Astrocyte (in vitro differentiated cells and primary cell): ENCODE measurements at places on chromosomes 7 and 10. TPM values are rescaled to one million over a fixed set of nuclear protein-coding genes. Genes with fewer than 3 reads are reported as not detected.
A peak's percentile ranks its signal among the peaks of the same experiment; 100 is the strongest.

DNA sequence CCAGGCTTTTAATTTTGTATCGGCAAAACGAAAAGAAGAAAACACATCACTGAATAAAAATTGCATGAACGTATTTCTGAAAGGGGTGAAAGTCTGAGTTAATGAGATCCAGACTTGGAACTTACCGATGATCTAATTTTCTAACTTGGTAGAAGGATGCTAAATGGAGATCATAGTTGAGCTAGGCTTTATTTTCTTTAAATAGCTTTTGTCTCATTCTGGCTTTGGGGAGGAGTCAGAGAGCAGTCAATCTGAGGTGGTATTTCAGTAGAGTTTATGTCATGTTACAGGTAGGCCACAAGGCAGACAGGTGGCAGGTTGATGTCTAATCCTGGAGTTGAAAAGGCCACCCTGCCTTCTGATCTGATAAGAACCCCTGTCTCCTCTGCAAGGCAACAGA, 161.9 kb downstream of the KIAA1217 start:
- no peak for DNase-seq

- DNase-seq, result no peak
These were observed 2.0 kb downstream of the INSIG1 start for GRCh38 chr7:155299535-155300202.

GRCh38 chr10:87505366-87506111, 846 bp downstream of the MINPP1 start:
- peak; percentile 26 for DNase-seq

GRCh38 chr10:22317076-22317370, 835 bp downstream of the COMMD3 start:
- DNase-seq, result no peak

DNA sequence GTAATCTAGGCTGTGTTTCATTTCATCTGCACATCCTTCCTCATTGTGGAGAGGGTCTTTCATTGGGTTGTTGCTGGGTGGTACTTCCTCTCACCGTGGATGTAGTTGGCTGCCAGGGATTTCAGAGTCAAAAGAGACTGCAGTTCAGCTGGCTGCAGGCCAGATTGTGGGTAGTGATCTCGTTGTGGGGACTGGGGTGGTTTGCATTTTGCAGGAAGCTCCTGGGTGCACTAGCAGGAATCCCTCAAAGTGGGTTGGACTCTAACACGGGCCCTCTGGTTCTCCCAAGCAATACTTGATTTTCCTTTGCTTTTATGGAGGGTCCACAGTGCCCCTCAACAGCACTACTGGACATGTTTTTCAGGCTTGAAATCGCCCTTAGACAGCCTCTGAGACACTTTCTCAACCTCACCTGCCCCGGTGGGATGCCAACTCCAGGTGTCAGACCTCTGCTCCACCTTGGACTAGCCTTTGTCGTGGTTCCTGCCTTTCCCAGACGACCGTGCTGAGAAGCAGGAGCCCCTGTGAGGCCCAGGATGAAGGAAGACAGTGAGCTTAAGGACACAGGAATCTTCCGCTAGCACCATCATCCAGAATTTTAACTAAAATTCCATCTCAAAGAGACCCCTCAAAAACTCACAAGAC, 23.9 kb upstream of the ZNF273 start:
- no peak for DNase-seq

DNA sequence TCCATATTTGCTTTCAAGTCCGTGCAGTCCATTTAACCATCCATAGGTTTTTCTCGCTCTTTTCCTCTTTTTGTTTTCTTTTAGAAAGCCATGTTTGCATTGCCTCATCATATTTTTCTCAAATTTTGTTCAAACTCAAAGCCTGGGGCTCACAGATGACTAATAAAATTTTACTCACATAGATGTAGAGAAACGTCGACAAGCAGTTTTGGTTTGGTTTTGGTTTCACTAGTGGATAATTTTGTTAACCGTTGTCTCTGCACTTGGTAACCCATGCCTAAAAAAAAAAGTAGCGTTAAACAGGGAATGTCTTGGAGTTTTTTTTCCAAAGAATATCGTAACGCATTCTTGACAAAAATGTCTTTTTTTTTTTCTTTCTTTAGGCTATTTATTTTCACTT, 344.2 kb upstream of the GALNT17 start:
- DNase-seq, result no peak

DNA sequence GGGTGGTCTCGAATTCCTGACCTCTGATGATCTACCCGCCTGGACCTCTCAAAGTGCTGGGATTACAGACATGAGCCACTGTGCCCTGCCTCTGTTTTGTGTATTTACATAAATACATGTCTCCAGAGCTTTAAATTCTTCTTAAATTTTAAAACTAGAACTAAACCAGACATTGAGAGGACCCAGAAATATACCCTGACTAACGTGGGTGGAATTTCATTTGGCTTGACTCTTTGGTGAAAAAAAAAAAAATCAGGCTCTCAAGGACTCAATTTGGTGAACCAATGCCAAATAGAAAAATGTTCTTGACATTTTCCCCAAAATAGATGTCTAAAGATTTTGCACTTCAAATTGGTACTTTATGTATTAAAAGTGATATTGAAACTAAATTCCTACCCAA, 16.6 kb upstream of the FAS start:
- DNase-seq, result peak; percentile 53

DNA sequence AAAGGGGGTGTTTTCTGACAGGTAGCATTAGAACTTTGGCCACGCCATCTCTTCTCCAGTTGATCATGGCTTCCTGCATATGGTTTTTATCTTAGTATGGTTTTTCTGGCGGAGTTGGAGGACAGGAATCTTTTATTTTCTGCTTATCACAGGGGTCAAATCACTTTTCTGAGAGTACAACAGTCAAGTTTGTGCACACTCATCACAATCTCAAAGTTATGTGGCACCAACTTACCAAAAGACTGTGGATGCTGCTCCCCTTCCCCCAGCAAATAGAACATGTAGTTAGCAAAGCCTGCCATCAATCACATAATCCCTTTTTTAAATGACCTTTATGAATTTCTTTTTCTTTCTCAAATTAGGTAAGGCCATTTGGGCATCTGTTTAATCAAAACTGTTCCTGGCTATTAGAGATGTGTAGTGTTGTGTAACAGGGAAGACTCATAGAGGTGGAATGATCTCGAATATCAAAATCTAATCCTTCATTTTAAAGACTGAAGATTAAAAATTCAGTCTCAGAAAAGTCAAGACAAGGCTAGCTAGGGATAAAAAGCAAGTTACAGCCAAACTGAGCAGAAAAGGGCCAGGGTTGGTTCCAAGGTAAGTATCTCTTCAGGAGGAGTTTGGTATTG, 3.8 kb upstream of the CH25H start:
- no peak for DNase-seq

DNA sequence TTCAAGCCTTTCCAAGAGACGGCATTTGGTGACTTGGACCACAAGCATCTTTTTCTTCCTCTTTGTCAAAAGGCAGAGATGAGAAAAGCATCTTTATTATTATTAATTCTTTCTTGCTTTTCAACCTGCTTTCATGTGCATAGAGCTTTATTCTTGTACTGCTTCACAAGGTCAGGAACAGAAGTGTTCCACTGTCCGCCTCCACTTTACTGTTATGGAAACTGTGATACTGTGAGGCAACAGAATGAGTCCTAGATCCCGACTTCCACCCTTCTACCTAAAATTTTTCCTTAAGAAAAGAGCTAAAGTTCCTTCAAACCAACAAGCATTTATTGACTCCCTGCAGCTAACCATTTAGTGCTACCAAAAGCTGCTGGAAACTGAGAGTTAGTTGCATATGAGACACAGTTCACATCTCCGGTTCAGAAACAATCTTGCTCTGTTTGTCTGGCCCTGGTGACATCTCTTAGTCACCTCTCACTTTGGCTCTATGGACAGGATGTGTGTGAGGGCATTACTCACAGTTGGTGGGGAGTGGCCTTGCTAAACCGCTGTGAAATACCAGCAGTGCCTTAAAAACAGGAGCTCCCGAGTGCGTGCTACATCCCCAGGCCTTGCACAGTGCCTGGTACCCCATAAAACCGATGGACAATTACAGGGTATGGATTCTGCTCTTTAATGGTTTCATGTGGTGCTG, 77.1 kb upstream of the TRIL start:
- peak; percentile 92 for DNase-seq

DNA sequence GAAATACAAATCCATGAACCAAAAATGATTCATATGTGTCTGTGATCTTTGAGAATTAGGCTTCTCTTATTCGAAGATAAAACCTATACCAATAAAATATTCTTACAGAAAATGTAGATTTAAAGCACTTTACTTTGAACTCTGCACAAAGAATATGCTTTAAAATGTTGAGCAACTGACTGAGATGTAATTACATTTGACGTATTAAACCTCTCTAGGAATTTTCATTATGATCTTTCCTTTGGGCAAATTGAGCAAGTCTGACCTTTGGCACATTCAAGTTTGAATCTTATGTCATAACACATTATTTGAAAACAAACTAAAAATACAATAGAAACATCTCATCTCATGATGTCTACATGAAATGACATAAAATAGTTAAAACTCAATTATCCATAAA, 69.2 kb upstream of the AHR start:
- DNase-seq, result no peak

GRCh38 chr7:142097571-142097970, 13.9 kb upstream of the MGAM2 start:
- no peak for DNase-seq

DNA sequence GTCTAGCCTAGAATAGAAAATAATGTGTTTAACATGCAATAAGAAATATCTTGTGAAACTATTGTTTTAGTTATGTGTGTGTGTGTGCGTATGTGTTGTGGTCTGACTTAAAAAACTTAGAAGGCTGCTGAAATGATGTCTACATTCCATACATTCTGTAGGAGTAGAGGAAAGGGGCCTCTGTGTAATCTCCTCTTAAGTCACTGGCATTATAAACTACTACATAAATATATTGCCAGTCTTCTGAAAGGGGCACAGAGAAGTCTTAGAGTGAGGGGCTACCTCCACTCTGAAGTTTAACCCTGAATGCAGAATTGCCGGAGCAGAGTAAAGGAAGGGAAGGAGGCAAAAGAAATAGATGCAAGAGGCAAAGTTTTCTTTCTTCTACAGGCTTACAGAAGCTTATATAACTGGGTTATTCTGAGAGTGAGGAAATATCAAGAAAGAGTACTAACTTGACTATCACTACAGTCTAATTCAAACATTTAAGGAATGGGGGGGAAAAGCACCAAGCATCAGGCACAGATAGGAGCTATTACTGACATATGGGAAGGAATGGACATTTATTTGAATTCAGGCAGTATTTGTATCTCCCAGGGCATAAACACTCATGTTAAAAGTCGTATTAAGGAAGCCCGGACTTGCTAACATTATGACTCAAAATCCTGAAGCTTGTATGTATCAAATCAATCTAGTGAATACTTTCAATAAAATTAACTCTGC, 75.7 kb downstream of the DNAJC1 start:
- DNase-seq, result peak; percentile 80

DNA sequence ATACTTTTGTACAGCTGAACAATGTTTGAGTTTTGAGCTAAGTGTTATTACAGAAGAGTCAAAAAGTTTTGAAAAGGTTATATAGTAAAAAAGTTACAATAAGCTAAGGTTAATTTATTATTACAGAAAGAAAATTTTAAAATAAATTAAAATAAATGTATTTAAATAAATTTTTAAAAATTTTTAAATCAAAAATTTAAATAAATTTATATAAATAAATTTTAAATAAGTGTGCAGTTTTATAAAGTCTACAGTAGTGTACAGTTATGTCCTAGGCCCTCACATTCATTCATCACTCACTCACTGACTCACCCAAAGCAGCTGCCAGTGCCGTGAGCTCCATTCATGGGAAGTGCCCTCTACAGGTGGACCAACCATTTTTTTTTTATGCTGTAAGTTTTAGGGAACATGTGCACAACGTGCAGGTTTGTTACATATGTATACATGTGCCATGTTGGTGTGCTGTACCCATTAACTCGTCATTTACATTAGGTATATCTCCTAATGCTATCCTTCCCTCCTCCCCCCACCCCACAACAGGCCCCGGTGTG, 462.9 kb upstream of the ZMIZ1 start:
- no peak for DNase-seq

GRCh38 chr10:69453795-69454194, 2.5 kb downstream of the TSPAN15 start:
- no peak for DNase-seq

DNA sequence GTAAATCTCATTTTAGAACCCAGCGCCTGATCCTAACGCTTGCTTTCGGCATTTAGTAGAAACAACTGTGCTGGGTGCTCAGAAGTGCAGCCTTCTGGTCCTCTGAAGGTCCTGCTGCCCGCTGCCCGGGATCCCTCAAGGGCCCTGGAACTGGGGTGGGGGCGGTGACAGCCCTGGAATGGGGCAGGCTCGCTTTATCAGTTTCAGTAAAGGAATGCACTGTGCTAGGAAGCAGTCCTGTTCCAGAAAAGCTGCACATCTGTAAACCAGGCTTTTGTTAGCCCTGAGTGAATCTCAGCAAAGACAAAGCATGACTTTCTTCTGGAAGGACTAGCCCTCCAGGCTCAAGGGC, 254.6 kb downstream of the TNS3 start:
- peak; percentile 47 for DNase-seq

DNA sequence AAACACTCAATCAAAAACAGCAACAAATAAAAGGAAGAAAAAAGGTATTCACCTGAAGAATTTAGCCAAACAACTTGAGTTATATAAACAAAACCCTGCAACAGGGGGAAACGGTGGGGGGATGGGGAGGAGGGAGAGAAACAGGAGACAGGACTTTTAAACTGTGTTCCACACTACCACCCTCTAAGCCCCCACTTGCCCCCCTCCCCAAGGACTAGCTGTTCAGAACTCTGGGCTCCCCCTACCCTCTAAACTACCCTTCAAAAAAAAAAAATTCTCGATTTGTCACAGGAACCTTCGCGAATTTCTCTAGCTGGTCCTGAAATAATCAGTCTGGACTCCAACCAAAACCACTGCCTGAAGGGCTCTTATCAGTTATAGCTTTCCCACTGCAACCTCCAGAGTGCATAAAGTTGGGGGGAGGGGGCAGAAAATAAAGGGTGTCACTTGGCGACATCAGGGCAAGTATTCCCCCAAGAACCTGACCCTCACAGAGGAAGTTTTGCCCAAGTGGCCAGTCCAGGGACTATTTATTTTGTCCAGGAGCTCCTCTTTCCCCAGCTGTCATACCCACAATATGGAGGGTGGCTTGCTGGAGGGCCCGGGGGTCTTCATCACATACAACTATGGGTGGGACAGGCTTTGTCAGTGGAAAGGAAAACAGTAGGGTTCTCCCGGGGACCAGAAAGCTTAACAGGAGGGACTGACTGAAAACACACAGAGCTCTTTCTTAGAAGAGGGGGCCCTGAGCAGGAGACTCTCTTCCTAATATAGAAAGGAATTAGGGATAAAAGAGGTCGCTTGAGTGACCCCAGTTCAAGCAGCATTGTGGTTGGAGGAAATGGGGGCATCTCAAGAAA, 1.3 kb downstream of the UBE2H start:
- peak; percentile 25 for DNase-seq

- DNase-seq, result peak; percentile 68
These were observed at the start of gene GATA3 for GRCh38 chr10:8054494-8055407. TSS of gene GATA3 (plus strand) at chr10:8054688. CDS start at chr10:8055656, 968 bp downstream.

GRCh38 chr10:4450981-4451908, 374.8 kb upstream of the AKR1E2 start:
- peak; percentile 83 for DNase-seq

GIMAP8 gene
- total RNA-seq, result not detected in 2 replicates

DENND2A gene
- total RNA-seq, result 41.7 and 42.1 TPM in 2 replicates

FBXL13 gene
- 1.2 and 1.6 TPM in 2 replicates for total RNA-seq

SLC13A4 gene
- total RNA-seq, result 0.07 TPM in 1 of 2 replicates, not detected in the other

HECW1 gene
- total RNA-seq, result 2.3 and 3.3 TPM in 2 replicates

SHLD2 gene
- total RNA-seq, result 23.2 TPM in 2 replicates

MIOS gene
- 14.7 and 16.4 TPM in 2 replicates for total RNA-seq

SLC29A3 gene
- total RNA-seq, result 3.2 and 3.4 TPM in 2 replicates

GJD4 gene
- not detected in 2 replicates for total RNA-seq

LRRN3 gene
- total RNA-seq, result 1.8 and 2.2 TPM in 2 replicates

LLCFC1 gene
- total RNA-seq, result not detected in 2 replicates
